ENCODE measurements at places on chromosomes 6 and 20. TPM values are rescaled to one million over a fixed set of nuclear protein-coding genes. Genes with fewer than 3 reads are reported as not detected.
A peak's percentile ranks its signal among the peaks of the same experiment; 100 is the strongest.

DNA sequence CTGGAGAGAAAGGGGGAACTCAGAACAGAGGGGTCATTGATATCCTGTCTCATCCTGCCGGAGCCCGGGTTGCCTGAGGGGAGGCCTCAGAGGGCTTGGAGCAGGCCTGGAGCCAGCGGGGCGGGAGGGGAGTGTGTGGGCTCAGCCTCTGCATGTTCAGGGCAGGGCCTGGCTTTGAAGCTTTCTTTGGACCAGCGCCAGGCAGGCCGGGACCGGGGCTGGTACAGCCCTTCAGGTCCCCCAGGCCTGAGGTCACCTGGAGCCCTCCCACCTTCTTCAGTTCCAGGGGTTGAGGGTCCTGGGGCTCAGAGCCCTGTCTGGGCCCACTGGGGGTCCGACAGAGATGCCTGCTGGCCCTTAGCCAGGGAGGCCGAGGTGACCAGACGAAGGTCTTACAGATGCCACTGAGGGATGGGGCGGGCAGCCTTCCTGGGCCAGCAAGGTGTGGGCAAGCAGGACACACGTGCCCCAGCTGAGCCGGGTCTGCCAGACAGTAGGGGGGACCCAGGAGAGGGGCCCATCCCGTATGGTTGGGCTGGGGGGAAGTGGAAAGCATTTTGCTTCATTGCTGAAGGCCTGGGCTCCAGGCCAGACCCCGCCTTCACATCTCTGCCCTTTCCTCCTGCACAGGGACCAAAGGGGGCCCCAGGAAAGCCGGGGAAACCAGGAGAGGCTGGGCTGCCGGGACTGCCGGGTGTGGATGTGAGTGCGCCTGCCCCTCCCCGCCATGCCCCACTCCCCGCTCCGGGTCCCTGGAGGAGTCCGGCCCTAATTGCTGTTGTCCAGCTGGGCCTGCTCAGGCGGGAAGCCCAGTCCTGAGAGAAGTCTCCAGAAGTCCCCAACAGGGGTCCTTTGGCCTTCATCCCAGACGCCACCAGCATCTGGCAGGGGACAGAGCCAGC lies 2.0 kb downstream of the COL9A3 start:
- DNase-seq: no peak

GRCh38 chr20:49283703-49284625 lies 6.1 kb upstream of the ZNFX1 start:
- DNase-seq: no peak

GRCh38 chr20:4073852-4074741 lies 58.7 kb upstream of the RNF24 start:
- DNase-seq: peak; percentile 36

GRCh38 chr6:114764866-114765265 lies 422.0 kb upstream of the HS3ST5 start:
- no peak for DNase-seq

DNA sequence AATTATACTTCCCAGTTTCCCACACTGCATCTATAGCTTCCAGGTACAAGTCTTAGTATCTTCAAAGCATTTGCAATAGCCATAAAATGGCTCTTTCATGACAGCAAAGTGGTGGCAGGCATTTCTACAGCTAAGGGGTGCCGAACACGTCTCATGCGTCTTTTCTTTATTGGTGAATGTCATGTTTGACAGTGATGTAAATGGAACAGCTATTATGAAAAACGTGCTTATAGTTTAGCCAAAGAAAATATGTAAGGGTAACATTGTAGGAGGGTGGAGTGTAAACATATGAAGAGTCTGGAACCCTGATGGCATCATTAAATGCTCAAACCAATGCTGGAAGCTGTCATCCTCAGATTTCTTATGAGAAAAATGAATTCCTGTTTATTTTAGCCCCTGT lies 37.9 kb downstream of the COL11A2 start:
- no peak for DNase-seq

DNA sequence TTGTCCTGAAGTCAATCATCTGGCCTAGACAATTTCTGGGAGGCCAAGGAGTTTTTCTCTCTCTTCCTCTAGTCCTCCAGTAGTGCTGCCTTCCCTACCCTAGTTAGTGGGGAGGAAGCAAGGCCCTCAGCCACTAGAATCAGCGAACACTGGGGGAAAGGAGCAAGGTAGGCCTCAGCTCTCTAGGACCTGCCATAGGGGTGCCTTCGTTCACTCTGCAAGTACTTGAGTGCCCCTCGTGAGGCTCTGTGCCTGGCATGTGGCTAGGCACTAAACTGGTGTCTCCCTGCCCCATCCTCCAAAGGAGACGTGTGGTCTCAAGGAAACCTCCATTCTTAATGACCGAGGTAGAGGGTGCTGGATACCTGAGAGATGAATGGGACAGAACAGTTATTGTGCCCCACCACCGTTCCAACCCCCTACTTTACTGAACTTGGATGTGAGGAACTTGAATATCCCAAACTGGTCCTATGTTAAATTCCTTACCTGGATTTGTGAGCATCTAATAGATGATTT lies 1.1 kb downstream of the DEF6 start:
- DNase-seq: no peak

GRCh38 chr6:51959744-51960383 lies 127.5 kb downstream of the PKHD1 start:
- DNase-seq: peak; percentile 73

DNA sequence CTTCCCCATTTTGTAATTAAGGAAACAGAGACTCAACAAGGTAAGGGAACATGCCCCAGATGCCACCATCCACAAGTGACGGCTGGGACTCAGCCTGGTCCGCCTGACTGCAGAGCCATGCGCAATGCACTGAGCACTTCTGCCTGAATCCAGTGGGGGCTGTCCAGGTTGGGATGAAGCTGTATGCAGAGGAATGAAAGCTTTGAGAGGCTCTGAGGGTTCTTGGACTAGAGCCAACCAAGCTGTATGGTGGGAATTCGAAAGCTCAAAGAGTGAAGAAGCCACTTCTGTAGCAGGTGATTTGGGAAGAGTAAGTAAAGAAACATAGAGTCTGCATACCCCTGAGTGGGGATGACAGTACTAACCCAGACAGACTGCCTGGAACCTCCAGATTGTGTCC lies 127.6 kb upstream of the AKAP12 start:
- no peak for DNase-seq

DNA sequence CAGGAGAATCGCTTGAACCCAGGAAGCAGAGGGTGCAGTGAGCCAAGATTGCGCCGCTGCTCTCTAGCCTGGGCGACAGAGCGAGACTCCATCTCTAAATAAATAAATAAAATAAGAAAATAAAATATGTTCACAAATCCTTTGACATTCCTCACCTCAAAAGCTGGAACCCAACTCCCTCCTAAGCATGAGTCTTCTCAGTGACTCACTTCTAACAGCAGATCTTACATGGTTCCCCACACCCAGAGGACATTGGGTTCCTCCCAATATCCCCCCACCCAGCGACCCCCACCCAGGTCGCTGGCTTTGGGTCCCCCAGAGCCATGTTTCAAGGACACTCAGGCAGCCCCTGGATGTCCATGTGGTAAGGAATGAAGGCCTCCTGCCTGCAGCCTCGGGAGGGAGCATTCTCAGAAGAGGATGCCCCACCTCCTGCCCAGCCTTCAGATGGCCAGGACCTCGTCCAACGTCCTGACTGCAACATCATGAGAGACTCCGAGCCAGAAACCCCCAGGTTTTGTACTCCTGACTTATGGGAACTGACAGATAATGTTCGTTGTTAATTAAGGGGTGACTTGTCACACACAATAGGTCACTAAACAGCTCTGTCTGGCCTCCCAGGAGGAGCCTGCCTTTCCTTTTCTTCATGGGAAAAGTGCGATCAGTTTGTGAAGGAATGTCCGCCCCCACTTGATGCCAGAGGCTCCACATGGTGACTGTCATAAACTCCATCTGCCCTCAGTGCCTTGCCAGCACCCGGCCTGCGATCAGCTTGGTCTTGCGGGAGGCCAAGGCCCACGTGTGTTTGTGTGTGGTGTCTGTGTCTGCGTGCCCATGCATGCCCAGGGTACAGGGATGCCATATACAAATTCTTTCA lies 10.1 kb upstream of the GMEB2 start:
- no peak for DNase-seq

The BMP7 gene
- 0.38 TPM for total RNA-seq

Data from left lobe of liver (tissue), 2 donors.